ENCODE measurements at places on chromosomes 7 and 10. TPM values are rescaled to one million over a fixed set of nuclear protein-coding genes. Genes with fewer than 3 reads are reported as not detected.

GNAT3 gene
- not detected for total RNA-seq

ENKUR gene
- not detected for total RNA-seq

ANXA8L1 gene
- total RNA-seq, result not detected

INTS15 gene
- 26.8 TPM for total RNA-seq

OPN4 gene
- total RNA-seq, result not detected

KEL gene
- total RNA-seq, result 0.45 TPM

AKR1C2 gene
- not detected for total RNA-seq

IFIT1B gene
- not detected for total RNA-seq

ZRANB1 gene
- 10.1 TPM for total RNA-seq

SFRP4 gene
- not detected for total RNA-seq

GSTO2 gene
- total RNA-seq, result 2.7 TPM

GPR85 gene
- not detected for total RNA-seq

KIF5B gene
- 55.3 TPM for total RNA-seq

MPP7 gene
- 12.6 TPM for total RNA-seq

DOCK1 gene
- total RNA-seq, result 0.14 TPM

ICA1 gene
- total RNA-seq, result 0.34 TPM

OSBPL3 gene
- total RNA-seq, result 45.7 TPM

LGI1 gene
- total RNA-seq, result not detected

RNF148 gene
- total RNA-seq, result not detected

ZKSCAN1 gene
- total RNA-seq, result 47.3 TPM

TNS3 gene
- total RNA-seq, result 0.04 TPM

GDF10 gene
- total RNA-seq, result 1.4 TPM

CROT gene
- total RNA-seq, result 7.3 TPM

LAMB1 gene
- 0.36 TPM for total RNA-seq

PRKAG2 gene
- total RNA-seq, result 17.0 TPM

H2BK1 gene
- total RNA-seq, result not detected

EXOC6 gene
- total RNA-seq, result 9.5 TPM

PGAM1 gene
- 1,205 TPM for total RNA-seq

CACNB2 gene
- total RNA-seq, result not detected

Data from activated CD8-positive, alpha-beta T cell treated with anti-CD3 and anti-CD28 coated beads for 36 hours (primary cell).